ENCODE measurements at places on chromosomes 3 and 15.

DNA sequence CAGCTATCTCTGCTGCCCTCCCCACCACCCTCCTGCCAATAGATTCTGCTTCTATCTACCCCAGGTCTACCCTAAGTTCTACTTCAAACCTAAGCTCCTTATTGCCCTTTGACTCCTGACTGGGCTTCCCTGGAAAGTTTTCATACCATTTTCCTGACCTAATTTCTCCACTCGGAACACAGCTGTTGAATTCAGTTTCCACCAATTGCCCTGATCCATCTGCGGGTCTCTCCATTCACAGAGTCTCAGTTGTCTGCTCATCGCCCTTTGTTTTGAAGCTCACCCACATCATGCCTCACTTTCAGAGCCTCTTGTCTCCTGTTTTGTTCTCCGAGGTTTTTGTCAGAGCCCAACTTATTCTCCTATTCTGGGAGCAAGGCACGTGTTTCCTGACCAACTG, 56.8 kb upstream of the ABI3BP start:
- no peak for DNase-seq

DNA sequence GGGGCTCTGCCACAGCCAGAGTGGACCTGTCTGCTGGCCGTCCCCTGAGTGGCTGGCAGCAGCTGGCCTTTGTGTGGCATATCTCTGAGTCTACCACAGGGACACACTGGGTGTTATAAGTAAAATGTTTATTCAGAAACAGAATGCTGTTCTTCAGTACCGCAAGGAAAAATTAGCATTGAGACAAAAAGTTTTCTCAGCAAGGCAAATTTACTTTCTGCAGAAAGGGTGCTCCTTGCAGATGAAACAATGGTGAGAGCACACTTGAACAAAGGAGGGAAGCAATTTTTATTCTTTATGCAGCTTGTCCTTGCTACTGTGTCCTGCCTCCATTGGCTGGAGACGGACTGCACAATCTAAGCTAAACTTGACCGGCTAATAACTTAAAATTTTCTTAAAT, 4.0 kb downstream of the TMEM89 start:
- DNase-seq: no peak

- DNase-seq: peak; percentile 64
Observed at GRCh38 chr15:26891448-26892181, 24.8 kb downstream of the GABRA5 start.

GRCh38 chr15:71103102-71103676, 12.1 kb upstream of the THSD4 start:
- no peak for DNase-seq

DNA sequence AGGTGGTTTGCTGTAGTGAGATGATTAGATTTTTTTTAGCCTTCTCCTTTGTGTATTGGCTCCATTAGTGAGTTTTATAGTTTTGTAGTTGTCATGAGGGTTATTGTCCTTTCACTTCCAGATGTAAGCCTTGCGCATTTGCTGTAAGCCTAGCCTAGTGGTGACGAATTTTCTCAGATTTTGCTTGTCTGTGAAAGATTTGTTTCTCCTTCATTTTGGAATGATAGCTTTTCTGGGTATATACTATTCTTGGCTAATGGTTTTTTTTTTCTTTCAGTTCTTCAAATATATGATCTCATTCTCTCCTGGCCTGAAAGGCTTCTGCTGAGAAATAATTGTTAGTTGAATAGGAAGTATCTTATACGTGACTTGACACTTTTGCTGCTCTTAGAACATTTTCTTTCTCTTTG, 166.5 kb upstream of the THRB start:
- no peak for DNase-seq

All from activated CD8-positive, alpha-beta memory T cell treated with anti-CD3 and anti-CD28 coated beads for 24 hours (primary cell).